ENCODE measurements at places on chromosomes 13 and 19. TPM values are rescaled to one million over a fixed set of nuclear protein-coding genes. Genes with fewer than 3 reads are reported as not detected.

KLK4 gene
- total RNA-seq = not detected

STOML3 gene
- total RNA-seq = not detected

MAP4K1 gene
- total RNA-seq = 2.5 TPM

CYP4F22 gene
- 8.8 TPM for total RNA-seq

PSPN gene
- 0.59 TPM for total RNA-seq

SMIM44 gene
- not detected for total RNA-seq

SLITRK5 gene
- 0.73 TPM for total RNA-seq

CNMD gene
- total RNA-seq = 0.29 TPM

HSD17B14 gene
- total RNA-seq = 14.6 TPM

ICAM4 gene
- not detected for total RNA-seq

SYNGR4 gene
- total RNA-seq = not detected

NEK5 gene
- 2.9 TPM for total RNA-seq

PIN1 gene
- 114 TPM for total RNA-seq
